Sigmoid colon (tissue), 7 donors: ENCODE measurements at places on chromosomes 13 and 19.

GRCh38 chr13:97659602-97660001 lies 225.6 kb downstream of the RAP2A start:
- no peak for DNase-seq

- no peak for DNase-seq
Observed at GRCh38 chr13:52432456-52432855, 18.0 kb downstream of the VPS36 start.

DNA sequence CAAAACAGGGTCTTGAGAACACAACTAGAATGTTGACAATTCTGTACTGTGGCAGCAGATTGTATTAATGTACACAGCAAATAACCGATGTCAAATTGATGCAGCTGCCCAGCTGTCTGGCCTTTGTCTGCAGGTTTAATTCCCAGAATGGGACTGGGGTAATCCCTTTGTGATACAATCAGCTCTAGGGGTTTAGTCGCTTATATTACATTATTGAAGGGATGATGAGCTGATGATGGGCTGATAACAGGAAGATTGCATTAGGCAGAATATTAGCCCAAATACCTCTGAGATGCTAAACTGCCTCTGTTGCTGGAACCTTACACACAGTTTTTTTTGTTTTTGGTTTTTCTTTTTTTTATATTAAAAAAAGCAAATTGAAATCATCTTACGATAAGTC lies 265.0 kb downstream of the RBM26 start:
- no peak for DNase-seq

GRCh38 chr13:52696566-52696965 lies 43.1 kb downstream of the CNMD start:
- no peak for DNase-seq

- DNase-seq = peak; percentile 84
Observed at GRCh38 chr19:8609279-8610040, 1.1 kb downstream of the ADAMTS10 start.

DNA sequence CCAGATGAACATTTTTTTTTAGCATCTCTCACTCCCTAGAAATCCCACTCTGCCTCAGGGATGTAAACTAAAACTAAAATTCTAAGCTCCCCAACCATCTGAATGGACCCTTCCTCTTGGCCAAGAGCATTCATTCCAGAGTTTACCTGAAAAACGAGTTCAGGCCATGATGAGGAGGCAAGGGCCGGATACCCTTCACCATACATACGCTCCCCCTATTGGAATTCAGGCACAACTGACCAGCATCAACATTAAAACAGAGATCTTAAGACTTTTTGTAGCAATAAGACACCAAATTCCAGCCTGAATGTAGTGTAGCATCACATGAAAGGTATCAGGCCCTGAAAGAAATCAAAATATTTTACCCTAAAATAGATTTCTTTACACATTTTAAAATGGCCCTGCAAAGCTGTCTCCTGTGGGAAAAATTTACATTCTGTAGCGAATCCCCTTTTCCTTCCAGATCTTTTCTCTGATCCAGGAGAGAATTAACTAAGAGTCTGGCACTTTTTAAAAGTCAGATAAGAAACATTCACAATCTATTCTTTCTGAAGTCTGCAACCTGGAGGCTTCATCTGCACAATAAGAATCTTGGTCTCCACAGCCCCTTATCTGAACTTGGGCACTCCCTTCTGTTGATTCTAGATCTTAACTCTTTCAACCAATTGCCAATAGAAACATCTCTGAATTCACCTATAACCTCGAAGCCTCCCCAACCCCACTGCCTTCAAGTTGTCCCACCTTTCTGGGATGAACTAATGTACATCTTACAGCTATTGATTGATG lies 888.5 kb downstream of the UQCRFS1 start:
- DNase-seq = no peak
